ENCODE measurements at places on chromosomes 7 and 10.

- no peak for DNase-seq
Observed at GRCh38 chr7:152937282-152937681, 177.7 kb downstream of the ACTR3B start.

GRCh38 chr7:50962281-50962883 lies 179.7 kb upstream of the GRB10 start:
- DNase-seq = no peak

- no peak for DNase-seq
Observed at GRCh38 chr7:68434857-68435256, 1163.4 kb upstream of the AUTS2 start.

- no peak for DNase-seq
Observed at GRCh38 chr10:127374074-127374680, 174.9 kb upstream of the NPS start.

DNA sequence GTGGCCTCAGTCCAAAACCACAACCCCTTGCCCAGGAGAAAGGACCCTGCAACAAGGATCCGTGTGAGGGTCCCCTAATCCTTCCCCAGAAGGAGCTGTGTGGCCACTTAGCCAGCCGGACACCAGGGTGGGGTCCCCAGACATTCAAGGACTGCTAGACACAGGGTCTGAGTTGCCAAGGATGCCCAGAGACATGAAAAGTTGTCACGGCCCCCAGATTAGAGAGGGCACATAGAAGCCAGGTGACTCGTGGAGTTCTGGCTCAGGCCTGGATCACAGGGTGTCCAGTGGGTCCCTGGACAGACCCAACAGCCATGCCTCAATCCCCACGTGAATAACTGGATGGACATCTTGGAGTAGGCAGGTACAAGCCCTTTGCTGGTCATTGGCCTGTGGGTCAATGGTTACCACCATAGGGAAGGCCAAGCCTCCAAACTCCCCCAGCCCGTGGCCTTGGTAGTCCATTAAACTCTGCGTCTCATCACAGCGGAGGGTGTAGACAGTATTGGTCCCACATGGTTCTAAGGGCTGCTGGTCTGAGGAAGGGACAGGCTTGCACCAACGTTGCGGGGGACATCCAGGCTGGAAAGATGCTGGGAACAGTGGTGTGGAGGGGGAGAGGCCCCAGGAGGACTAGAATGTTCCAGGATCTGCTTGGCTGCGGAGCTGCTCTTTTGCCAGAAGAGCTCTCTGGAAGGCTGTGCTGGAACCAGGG lies 205.9 kb upstream of the PPP2R2D start:
- DNase-seq = no peak

DNA sequence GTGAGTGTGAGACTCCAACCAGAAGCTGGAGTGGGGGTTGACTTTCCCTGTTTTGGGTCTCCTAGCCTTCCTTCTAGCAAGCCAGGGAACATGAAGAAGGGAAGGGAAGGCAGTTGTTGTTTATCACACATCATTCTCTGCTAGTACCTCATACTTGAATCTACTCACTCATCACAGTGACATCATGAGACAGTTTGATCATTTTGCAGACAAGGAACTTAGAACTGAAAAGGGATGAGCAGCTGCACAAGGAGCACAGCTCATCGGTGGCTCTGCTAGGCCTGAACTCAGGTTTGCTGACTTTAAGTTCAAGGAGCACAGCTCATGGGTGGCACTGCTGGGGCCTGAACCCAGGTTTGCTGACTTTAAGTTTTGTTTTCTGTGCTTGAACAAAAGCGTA lies 19.2 kb downstream of the PRXL2A start:
- DNase-seq = no peak
